CD4-positive, alpha-beta T cell treated with Interferon gamma for 1 hour (primary cell): ENCODE measurements at places on chromosomes 3 and 15.

GRCh38 chr3:188239577-188239976 is 85.6 kb downstream of the LPP start:
- DNase-seq = no peak

DNA sequence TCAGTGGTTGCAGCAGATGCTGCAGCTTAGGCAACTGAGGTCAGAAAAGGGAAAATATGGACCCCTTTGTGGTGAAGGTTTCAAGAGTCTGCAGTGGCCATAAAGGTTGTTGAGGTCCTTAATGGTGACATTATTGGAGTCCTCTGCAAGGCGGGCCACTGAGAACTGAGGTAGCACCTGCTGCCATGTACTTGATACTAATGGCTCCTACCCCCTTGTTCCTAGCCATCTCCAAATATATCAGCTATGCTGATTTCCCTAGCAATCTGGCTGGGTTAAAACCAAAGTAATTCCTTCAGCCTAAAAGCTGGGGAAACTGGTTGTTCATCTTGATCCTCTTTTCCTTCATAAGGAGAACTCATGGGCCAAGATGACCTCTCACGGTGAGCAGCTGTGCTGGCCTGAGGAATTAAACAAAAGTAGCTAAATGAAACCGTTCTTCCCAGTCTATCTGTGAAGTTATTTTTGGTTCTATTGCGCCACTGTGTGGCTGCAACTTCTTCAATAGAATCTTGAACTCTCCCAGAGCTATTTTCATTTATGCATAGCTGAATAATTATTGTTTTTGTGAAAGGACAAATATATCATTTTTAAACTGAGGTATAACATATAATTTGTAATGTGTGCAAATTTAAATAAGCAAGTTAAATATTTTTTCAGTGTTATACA is 76.1 kb upstream of the PLSCR4 start:
- no peak for DNase-seq

DNA sequence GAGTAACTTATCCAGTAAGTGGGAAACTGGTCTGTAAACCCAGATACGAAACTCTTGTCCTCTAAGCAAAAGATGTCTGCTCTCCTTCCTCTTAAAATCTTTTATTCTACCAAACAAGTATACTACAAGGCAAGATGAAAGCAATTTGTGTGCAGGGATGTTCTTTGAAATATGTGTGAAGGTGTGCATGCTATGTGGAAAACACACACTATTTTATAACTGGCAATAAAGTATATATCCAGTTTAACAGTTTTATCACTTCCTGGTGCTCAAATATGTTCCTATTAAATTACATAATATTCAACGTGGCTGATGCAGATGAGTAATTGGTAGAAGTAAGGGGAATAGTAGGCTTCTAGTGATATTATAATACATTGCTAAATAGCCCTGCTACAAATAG is 566.5 kb downstream of the ROBO2 start:
- no peak for DNase-seq

GRCh38 chr3:111810909-111811308 is 48.2 kb upstream of the PHLDB2 start:
- DNase-seq = no peak

GRCh38 chr15:63982381-63982854 is 63.9 kb downstream of the DAPK2 start:
- DNase-seq = no peak

GRCh38 chr3:4529876-4530588 is 36.9 kb downstream of the ITPR1 start:
- DNase-seq = no peak

- DNase-seq = no peak
These were observed 77.1 kb upstream of the BCL6 start for GRCh38 chr3:187822402-187822801.

GRCh38 chr3:191944835-191945234 is 483.9 kb downstream of the PYDC2 start:
- no peak for DNase-seq

DNA sequence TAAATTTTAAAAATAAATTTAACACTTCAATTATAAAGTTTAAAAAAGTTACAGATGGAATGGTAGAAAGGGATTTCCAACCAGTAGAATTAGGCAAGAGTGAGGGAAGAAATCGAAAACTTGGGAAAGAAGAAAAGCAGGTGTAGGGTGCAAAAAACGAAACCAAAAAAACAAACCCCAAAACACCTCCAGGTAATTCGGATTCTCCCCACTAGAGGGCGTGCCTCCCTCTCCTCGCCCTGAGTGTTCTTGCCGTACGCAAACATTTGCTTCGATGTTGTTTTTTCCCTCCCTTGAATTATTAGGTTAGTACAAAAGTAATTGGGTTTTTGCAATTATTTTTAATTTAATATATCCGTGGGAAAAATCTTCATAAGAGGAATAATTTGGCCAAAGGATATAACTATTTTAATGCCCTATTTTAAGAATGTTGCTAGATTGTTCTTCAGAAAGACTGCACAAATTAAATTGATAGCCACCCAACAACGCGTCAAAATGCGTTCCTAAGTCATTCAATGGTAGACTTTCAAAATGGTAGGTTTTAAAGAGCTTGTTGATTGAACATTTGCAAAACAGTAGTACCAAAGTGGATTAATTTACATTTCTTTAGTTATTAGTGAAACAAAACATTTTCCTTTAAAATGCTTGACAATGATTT is 63.7 kb downstream of the SLC30A4 start:
- peak; percentile 62 for DNase-seq

GRCh38 chr15:27486051-27486450 is 515.1 kb downstream of the GABRG3 start:
- DNase-seq = no peak

- DNase-seq = peak; percentile 85
These were observed 163.9 kb downstream of the SMAD6 start for GRCh38 chr15:66865622-66866611.

- no peak for DNase-seq
These were observed 24.5 kb upstream of the IDH2 start for GRCh38 chr15:90126596-90127435.

DNA sequence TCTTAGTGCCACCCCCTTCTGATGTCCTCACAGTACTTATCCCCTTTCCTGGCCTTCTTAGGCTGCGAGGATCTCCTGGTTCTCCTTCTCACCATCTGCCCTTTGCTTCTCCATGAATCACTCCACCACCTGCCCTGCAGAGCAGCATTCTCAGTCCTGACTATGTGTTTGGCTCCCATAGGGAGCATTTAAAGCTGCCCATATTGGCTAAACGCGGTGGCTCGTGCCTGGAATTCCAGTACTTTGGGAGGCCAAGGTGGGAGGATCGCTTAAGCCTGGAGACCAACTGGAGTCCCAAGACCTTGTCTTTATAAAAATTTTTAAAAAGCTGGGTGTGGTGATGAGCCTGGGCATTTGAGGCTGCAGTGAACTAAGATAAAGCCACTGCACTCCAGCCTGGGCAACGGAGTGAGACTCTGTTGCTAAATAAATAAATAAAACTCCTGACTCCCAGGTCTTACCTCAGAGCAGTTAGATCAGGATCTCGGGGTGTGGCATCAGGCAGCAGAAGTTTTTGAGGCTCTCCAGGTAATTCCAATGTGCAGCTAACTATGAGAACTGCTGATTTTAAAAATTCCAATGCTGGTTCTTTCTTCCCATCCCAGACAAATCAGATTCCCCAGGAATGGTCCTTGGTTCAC is 36.2 kb upstream of the TLE3 start:
- no peak for DNase-seq

DNA sequence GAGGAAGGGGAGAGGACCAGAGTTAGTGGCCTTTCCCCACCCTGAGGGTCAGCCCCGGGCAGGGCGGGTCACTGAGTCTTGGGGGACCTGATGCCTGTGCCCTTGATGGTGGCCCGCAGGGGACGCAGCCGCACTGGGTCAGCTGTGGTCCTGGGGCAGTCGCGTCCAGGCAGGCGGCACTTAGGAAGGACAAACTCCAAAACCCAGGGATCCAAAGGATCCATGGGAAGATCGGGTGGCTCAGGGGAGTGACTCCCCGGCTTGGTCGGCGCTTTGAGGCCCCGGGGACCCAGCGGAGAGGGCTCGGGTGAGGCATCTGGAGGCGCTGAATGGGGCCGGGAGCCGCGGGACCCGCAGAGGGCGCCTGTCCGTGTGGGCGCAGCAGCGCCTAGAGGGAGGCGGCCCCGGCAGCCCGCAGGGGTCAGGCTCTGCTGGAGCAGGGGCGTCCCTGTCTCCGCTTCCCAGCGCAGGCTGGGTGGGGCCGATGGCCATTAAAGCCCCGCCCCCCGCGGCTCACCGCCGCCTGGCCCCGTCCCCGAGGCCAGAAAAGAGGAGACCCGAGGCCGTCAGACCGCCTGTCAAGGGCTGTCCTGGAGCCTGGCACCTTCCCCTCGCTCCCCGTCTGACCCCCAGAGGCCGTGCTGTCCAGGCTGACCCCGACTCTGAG is 17.5 kb downstream of the CIDEC start:
- DNase-seq = peak; percentile 25

- peak; percentile 35 for DNase-seq
These were observed 117.0 kb upstream of the TSPAN3 start for GRCh38 chr15:77187751-77188464.

GRCh38 chr3:124691599-124691998 is 38.7 kb upstream of the UMPS start:
- no peak for DNase-seq

DNA sequence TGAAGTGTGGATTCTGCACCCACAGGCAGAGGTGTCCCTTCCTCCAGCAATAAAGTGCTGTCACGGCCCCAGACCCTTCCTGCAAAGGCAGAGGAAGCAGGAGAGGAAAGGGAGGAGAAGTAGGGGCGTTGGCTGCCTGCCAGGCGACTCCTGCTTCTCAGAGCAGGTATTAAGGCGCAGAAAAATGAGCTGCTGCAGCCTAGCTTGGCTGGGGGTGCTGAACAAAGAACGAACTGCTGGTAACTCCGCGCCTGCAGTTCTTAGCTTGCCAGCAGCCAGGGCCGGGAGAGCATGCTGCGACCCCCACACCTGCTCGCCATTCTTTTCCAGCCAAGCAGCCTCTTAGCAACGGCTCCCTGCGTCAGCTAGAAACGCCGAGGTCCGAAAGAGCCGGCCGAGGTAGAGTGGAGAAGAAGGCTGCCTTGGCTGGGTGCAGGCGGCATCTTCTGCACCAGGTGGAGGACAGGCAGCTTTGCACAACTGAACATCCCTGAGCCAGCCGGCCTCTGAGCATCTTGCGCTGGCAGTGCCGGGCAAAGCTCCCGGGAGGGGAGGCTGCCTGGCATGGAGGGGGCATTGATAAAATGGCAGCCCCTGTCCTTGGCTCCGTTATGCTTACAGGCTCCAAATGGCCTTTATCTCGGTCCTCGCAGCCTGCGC is 296.0 kb downstream of the MEX3B start:
- no peak for DNase-seq

- DNase-seq = no peak
These were observed 6.1 kb upstream of the USP8 start for GRCh38 chr15:50418041-50418583.

DNA sequence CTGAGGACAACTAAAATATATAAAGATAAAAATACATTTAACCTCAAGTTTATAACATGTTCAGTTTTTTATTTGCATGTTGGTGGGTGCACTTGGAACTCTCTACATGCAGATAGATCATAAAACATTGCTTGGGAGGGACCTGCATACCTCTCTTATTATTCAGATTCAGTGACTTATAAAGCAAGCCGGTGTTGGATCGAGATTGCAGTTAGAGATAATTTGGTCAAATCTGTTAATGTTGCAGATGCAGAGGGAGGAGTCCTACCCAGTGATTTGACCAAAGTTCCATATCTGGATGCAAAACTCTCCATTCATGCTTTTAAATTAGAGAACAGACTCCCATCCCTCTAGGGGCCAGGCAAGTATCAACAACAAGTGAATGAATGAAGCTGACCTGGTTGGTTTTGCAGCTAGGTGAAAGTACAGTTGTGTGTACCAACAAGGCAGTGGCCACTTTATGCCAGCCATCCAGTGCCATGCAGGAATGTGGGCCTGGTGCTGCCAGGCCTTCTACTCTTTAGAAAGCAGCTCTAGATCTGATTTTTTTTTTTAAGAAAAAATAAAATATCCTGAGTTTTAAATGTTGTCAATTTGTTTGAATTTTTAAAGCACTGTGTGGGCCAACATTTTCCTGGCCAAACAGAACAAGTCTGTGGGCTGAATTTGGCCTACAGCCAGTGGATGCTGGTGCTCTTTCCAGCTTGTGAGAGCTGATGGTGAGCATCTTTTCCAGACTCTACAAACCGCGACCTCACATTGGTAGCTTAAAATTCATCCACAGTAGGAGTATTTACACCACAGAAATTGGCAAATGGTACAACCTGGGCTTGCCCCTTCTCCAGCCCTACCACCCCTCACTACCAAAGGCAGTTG is 12.3 kb downstream of the CDIN1 start:
- DNase-seq = no peak

DNA sequence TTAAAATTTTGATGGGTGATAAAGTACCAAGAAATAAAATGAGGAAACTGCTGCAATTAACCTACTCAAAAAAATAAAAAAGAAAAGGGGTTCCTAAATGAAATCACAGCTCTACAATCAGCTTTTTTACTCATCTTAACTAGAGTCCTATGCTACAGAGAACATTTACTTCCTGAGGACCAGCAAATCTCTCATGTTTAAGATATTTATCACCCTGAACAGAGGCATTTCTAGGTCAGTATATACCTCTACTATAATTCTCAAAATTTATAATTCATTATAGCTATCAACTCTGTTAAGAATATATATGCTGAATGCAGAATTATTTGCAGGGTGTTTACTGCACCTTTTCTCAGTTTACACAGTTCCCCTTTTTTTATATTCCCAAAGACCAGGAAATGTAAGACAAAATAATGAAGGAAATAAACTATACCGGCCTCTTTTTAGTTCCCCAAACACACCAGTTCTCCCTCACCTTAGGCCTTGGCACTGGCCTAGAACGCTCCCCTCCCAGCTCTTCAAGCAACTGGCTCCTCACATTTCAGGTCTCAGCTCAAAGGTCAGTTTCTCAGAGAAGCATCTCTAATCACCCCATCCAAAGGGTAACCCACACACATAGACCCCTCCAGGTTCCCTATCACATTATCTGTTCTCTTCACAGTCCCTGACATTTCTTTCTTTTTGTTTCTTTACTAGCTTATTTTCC is 71.1 kb downstream of the LRRFIP2 start:
- DNase-seq = no peak

DNA sequence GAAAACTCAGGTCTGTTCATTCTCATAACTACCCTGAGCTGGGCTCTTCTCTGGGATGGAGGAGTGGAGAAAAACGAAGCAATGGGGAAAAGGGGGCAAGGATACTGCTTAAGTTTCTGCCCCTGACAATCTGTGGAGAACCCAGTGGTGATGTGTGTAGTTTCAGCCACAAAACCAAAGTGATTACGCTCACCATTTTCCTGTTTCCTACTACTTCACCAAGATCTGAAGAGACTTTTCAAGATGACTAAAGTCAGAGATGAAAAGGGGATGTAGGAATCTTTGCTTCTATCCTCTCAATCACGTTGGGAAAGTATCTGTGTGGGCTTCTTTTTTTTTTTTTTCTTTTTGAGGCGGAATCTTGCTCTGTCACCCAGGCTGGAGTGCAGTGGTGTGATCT is 8.3 kb upstream of the UBE2E1 start:
- no peak for DNase-seq

DNA sequence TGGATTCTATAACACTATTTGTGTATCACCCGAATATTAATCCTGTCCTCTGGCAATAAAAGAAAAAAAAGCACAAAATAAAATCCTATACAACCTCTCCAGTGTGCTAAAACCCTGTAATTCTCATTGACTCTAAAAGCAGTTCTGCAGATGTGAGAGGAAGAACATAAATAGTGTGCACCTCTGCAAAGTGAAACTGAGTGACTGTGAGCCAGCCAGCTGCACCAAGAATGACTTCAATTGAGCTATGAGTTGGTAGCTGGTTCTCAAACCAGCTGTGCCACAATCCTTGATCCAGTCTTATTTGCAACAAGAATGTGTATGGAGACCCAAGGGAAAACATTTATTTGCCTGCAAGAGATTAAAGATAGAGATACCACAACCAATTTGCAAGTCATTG is 31.2 kb upstream of the COL8A1 start:
- no peak for DNase-seq

- no peak for DNase-seq
These were observed 103.3 kb downstream of the STT3B start for GRCh38 chr3:31636049-31636448.
